Fibroblast of the conjunctiva (primary cell): ENCODE measurements at places on chromosomes 11 and 22.
A peak's percentile ranks its signal among the peaks of the same experiment; 100 is the strongest.

DNA sequence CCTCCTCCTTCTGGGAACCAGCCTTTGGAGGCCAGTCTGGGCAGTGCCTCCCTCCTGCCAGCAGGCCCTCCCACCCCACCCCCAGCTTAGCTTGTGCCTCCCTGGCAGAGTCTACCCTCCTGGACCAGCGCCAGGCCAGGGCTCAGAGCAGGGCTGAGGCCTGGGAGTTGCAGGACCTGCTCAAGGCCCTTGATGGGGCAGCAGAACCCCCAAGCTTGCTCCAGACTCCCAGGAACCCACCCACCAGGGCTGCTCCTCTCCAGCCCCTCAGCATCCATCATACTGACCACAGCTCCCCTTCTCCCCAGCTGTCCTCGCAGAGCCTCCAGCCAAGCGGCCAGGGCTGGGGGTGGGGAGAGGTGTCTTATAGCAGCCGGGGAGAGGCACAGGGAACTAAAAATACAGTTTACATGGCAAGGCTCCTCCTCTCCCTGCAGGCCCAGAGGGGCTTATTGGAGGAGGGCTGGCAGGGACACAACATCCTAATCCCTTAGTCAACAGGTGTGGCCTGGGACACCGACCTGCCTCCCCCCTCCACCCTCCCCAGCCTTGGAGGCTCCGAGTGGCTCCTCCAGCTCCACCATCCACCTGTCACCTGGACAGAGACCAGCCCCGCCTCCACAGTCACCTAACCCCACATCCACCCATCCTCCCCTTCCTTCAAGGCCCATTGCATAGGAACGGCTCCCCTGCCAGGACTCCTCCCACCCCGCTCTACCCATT, 5.2 kb upstream of the MB start:
- no peak for DNase-seq

DNA sequence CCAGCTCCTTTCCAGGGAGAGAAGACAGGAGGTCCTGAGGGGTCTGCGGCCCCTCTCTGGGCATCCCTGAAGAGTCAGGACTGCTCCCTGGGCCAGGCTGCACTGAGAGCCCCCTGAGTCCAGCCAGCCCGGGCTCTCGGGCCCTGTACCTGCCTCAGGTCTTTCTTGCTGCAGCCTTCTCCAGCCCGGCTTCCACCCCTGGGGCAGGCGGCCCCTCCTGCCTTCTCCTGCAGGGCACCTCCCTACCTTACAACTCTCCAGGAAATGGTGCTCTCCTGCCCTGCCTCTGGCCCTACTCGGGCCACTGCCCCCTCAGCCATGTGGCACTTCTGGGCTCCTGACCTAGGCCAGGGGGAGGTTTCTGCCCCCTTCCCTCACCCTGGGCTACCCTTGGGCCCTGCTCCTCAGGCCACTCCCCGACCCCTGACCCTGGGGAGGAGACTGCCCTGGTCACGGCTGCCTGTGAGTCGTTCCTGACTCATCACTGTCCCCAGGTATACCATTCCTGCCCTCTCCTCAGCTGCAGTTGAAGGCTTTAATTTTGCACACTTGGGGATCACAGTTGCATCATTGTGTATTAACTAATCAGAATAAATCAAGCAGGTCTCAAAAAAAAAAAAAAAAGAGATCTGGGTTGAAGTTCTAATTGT, 251.1 kb downstream of the NXPE2 start:
- no peak for DNase-seq

DNA sequence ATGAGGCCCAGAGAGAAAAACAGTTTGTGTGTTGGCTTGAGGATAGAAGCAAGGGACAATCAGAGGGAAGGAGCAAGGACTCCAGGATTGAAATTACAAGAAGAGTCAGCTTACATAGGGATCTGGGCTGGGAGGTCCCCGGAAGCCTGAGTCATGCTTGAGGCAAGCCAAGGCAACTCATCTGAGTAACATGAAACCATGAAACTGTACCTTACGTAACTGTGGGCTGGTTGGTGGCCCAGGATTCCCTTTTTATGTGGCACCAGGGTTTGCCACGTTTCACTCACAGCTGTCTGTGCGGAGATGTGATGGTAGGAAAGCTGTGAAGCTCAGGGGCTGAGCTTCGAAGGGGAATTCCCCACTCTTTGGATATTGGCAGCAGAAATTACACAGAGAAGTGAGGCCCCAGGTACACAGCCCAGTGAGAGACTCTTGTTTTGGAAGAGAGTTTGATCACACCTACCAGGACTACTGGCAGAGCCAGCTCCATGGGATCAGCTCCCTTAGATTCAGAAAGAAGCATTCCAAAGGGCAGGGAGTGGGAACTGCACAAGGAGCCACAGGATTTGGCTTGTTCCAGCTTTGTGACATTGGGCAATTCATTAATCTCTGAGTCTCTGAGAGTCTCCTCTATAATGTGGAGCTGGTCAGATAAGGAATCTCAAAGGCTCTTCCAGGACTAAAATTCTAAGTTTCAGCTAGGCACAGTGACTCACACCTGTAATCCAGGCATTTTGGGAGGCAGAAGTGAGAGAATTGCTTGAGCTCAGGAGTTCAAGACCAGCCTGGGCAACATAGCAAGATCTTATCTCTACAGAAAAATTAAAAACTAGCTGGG, 7.8 kb downstream of the SLC5A1 start:
- peak; percentile 76 for DNase-seq

GRCh38 chr11:111166598-111166997, 78.9 kb upstream of the POU2AF2 start:
- no peak for DNase-seq

GRCh38 chr11:83436855-83437254, 150.7 kb upstream of the CCDC90B start:
- DNase-seq, result no peak

GRCh38 chr11:121394785-121395184, 57.3 kb upstream of the SORL1 start:
- DNase-seq, result no peak

DNA sequence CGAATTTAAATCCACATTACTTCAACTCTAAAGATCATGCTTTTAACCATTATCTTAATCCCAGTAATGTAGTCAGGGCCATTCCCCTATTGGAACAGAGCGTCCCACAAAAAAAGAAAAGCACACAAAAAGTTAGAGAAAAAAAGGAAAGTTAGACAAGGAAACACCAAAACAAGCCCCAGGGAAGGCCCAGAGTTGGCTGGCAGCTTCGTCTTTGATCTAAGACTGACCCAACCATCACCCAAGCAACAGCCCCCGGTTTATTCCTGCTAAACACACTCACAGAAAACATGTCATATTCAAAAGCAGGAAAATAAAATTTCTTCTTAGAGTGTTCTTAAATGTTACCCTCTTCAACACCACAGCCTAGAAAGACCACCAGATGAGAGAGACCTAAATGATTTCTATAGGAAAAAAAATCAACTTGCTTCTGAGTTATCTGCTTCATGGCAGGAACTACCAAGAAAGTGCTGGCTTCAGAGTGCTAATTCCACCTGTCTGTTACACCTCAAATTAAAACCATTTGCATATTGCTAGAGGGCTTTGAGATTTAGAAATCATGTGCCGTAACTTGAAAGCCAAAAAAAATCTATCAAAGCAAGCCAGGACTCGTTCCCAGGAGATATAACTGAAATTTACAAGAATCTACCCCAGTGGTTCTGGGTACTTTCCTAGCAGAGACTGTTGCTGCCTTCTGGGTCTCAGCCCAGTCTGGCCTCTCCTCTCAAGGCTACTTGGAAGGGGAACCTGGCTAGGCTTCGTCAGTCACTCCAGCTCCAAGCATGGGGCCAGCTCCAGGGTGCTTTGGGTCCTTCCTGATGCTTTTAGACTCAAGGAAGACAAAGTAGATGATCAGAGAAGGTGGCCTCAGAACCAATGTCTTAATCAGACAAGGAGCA, 31.2 kb downstream of the POU2AF3 start:
- DNase-seq, result no peak

DNA sequence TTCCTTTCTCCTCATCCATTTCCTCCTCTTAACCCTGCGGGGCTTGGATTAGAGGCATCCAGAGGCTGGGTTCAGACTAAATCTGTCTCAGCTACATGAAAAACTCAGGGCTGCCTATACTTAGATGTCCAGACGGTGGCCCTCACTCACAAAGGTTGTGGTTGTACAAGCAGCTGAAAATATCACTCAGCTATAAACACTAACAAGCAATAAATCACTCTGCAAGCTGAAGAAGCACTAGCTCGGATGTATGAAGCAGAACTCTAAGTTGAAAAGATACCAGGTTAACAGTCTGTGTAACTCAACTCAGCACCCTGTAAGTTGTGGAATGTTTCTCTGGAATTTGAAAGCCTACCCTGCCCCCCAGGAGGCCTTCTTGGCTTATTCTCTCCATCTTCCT, 82.9 kb downstream of the EXT2 start:
- peak; percentile 8 for DNase-seq

DNA sequence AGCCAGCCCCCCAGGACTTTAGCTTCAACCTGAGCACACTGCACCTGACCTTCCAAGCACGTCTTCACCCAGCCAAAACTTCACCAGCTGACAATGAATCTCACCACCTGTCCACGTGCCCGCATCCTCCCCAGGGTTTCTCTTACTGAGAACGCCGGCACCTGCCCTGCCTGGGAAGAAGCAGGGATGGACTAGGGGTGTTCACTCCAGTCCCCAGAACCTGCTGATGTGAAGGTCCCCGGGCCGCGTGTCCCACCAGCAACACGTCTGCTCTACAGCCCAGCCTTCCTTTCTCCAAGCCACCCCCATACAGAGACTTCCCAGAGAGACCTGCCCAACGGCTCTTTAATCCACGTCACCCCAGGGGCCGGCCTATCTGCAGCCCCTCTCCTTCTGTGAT, 12.8 kb downstream of the CPT1A start:
- no peak for DNase-seq

- DNase-seq, result no peak
Observed at GRCh38 chr11:120750647-120751549, 239.3 kb downstream of the GRIK4 start.

- DNase-seq, result no peak
Observed at GRCh38 chr22:30893434-30894370, 74.9 kb downstream of the MORC2 start.

DNA sequence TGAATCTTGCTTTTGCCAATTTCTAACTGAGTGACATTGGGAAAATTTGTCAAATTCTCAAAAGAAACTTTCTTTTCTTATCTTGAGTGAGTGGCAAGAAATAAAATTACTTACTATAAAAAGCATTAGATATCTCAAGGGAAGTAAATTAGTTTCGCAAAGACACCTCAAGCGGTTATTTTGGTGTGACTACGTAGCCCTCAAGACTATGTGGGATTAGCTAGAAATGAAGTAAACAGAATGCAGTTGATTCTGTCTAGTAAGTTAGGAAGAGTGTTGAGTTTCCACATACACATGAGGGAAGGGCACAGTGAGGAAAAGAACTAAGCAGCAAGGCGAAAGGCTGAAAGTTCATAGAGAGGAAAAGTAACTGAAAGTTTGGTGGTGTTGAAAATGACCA, 28.3 kb upstream of the MS4A6A start:
- no peak for DNase-seq

- no peak for DNase-seq
Observed at GRCh38 chr22:47596176-47596690, 833.8 kb downstream of the TBC1D22A start.

DNA sequence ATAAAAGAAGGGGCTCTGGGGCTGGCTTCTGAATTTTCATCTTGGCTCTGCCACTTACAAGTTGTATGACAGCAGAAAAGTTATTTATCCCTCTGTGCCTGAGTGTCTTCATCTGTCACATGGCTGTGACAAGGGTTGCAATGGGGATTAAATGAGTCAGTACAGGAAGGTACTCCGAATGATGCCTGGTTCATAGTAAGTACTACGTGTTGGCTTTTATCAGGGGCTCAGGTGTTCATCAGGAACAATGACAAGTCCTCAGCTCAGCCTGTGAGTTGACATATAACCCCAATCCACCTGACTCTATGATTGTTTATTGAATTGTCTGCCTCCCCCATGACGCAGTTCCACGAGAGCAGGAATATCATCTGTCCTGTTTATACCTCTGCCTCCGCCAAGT, 45.7 kb downstream of the PAMR1 start:
- DNase-seq, result no peak

DNA sequence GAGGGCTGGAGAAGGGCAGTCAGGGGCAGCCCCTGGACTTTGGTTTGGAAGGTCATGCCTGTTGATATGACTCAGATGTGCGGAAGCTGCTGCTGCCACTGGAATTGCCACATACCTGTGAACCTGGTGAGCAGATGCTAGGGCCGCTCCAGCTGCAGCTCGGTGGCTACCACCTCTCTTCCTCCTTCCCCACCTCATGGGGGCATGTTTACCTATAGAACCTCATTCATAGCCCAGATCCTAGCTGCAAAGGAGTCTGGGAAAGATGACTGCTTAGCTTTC, 17.5 kb upstream of the TSPAN18 start:
- DNase-seq, result no peak

GRCh38 chr11:15196704-15197103, 82.0 kb downstream of the INSC start:
- no peak for DNase-seq

- no peak for DNase-seq
Observed at GRCh38 chr11:116109228-116109627, 605.0 kb upstream of the CADM1 start.

DNA sequence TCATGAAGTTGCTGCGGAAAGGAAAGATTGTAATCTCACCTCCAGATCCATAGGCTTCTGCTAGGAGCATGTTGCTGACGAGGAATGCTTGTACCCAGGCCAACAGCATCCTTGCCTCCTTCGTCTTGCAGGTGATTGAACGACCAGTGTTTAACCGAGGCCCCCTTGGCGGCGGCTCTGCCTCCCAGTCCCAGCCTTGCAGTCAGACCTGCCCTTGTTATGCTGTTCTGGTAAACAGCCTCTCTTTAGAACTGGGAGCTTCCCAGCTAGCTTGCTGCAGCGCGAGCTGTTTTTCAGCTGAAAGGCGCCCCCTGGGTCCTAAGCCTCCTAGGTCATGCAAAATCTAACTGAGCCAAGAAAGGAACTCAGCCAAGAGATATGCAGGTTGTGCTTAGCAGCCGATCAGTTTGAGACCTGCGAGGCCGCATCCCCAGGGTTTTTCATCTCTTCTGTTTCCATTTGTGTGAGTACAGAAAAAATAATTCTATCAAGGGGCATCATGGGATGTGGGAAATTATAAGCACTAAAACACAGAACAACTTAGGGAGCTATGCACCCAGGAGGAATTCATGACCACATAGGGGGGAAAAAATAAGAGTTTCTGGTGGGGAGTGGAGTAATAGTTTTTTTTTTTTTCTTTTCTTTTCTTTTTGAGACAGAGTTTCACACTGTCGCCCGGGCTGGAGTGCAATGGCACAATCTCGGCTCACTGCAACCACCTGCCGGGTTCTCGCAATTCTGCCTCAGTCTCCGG, at the start of gene PIK3IP1:
PIK3IP1 (minus strand) TSS at position 253 of the 754 bp plus-strand sequence; CDS start at position 109, 144 bp downstream.
- DNase-seq, result peak; percentile 69

- no peak for DNase-seq
Observed at GRCh38 chr11:126438272-126438671, 82.8 kb downstream of the ST3GAL4 start.

GRCh38 chr11:22347857-22348487, 9.8 kb downstream of the SLC17A6 start:
- no peak for DNase-seq

DNA sequence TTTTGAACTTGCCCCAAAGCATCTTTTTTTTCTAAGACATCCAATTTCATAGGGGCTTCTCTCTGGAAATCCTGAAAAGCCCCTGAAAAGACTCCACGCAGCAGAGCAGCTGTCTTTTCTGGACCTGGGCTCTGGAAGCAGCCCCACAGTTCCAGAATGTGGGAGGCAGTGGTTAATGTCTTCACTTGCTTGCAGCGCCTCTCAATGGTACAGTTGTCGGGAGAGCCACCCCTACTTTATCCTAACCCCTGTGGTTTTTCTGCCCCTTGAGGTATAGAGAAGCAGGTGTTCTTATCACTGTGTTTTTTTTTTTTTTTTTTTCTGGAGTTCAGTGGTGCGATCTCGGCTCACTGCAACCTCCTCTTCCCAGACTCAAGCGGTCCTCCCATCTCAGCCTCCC, 83.4 kb upstream of the SORL1-AS1 start:
- DNase-seq, result no peak

- DNase-seq, result peak; percentile 43
Observed at GRCh38 chr11:106087815-106088435, 10.5 kb downstream of the AASDHPPT start.
